ENCODE measurements at places on chromosomes 7 and 10. TPM values are rescaled to one million over a fixed set of nuclear protein-coding genes. Genes with fewer than 3 reads are reported as not detected.

DNA sequence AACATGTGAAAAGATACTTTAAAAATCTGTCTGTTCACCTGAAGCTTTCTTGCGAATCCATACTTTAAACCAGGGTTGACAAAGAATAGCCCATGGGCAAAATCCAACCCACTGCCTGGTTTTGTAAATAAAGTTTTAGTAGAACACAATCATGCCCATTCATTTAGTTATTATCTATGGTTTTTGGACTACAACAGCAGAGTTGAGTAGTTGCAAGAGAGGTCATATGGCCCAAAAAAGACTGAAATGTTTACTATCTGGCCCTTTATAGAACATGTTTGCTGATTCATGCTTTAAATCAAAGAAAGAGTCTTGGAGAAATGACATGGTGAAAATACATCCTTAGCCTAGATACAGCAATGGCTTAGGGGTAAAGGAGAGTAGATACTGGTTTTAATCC, 356.2 kb downstream of the RNLS start:
- no peak for DNase-seq

- DNase-seq, result no peak
These were observed 69.8 kb upstream of the SEMA3A start for GRCh38 chr7:84264396-84264795.

DNA sequence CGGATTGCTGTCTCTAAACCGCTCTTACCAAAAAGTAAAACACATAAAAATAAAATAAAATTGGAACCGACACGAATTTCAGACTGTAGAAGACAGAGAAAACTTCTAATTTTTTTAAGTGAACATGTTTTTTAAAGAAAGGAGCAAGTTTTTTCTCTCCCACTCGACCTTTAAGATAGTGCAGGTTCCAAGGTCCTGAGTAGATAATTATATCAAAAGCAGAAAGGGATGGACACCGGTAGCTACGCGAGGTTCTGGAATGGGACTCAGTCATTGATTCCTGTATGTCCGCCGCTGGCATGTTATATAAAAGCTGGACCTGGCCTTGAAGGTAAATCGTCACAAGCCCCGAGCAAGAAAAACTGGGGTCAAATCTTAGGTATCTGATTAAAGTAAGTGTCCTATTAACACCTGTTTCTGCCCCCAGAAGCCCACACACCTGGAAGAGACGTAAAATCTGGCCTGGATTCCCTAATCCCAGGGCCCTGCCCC, 462 bp upstream of the CISD1 start:
- no peak for DNase-seq

CTTNBP2 gene
- total RNA-seq, result 9.5 TPM

All from pancreas (tissue), 10 donors.